Fibroblast of villous mesenchyme (primary cell): ENCODE measurements at places on chromosomes 11 and 22.

DNA sequence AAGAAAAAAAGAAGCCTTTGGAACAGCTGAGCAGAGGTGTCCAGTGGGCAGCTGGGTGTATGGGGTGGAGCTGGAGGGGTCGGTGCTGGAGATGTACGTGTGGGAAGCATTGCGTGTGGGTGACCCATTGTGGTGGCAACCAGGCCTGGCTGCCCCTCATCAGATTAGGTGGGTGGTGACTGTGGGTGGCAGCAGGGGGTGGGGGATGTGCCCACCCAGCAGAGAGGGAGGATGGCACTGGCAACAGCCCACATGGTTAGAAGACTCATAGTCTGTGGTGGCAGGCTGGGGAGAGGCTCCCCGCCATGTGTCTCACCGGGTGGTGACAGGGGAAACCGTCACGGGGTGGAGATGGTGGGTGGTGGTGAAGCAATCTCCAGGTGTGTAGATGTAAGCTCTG is 27.6 kb downstream of the TP53I11 start:
- DNase-seq, result no peak

GRCh38 chr11:42319921-42320320 is 860.5 kb upstream of the LRRC4C start:
- no peak for DNase-seq

GRCh38 chr11:6328321-6328720 is 8.0 kb upstream of the CAVIN3 start:
- DNase-seq, result no peak

DNA sequence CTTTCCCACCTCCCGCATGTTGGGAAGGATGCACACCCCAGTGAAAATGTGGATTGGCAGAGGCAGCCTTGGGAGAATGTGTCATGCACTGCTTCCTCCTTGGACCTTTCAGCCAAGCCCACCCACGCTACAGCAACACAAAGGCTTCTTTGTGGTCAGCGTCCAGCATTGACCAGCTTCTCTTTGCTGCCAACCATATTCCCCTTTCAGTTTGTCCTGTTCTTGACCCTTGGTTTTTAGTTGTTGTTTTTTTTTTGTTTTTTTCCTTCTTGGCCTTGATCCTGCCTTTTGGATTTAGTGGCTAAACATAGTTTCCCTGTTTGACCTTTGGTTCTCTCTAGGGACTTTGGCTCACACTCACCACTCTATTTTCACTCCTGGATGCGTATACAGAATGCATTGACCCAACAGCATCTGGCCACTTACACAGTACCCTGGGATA is 573.6 kb downstream of the INSC start:
- DNase-seq, result no peak

DNA sequence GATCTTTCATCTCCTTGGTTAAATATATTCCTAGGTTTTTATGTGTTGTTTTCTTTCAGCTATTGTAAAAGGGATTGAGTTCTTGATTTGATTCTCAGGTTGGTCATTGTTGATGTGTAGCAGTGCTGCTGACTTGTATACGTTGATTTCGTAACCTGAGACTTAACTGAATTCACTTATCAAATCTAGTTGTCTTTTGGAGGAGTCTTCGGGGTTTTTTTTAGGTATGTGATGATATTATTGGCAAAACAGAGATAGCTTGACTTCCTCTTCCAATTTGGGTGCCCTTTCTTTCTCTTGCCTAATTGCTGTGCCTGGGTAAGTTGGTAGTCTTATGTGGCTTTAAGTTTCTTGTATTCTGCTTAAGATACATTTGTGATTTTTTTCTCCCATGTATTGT is 52.8 kb downstream of the CBL start:
- no peak for DNase-seq

GRCh38 chr11:128713595-128713994 is 19.7 kb downstream of the FLI1 start:
- no peak for DNase-seq

- DNase-seq, result no peak
Observed at GRCh38 chr11:108333403-108333899, 110.6 kb downstream of the ATM start.

- peak; percentile 84 for DNase-seq
Observed at GRCh38 chr22:37804881-37805809, 2.6 kb upstream of the GCAT start.

- no peak for DNase-seq
Observed at GRCh38 chr11:130765406-130765805, 150.9 kb downstream of the SNX19 start.

GRCh38 chr22:42236848-42237247 is 33.6 kb downstream of the TCF20 start:
- no peak for DNase-seq

DNA sequence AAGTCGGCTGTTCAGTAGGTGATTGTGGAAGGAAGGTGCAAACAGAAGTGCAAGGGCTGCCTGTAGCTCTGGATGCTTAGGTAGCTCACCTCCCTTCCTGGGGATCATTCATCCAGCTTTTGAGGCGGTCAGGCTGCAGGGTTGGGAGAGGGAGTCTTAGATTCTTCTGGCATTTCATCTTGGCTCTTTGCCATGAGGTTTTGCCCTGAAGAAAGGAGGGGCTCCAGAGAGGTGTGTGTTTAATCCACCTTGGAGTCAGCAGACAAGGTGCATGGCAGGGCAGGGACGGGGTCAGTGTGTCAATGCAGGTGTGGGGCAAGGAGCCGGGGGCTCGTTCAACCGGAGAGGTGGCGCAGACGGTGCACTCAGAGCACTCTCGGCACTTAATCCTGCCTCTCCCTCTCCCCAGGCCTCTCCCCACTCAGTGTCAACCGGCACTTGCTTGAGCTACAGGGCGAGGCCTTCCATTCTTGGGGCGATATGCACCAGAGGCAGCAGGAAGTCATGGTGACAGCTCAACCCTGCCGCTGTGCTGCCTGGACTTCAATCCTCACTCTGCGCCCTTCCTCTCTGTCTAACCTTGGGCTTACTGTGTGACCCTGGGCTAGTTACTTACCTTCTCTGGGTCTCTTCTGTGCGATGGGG is 7.2 kb downstream of the ADAMTS15 start:
- no peak for DNase-seq

DNA sequence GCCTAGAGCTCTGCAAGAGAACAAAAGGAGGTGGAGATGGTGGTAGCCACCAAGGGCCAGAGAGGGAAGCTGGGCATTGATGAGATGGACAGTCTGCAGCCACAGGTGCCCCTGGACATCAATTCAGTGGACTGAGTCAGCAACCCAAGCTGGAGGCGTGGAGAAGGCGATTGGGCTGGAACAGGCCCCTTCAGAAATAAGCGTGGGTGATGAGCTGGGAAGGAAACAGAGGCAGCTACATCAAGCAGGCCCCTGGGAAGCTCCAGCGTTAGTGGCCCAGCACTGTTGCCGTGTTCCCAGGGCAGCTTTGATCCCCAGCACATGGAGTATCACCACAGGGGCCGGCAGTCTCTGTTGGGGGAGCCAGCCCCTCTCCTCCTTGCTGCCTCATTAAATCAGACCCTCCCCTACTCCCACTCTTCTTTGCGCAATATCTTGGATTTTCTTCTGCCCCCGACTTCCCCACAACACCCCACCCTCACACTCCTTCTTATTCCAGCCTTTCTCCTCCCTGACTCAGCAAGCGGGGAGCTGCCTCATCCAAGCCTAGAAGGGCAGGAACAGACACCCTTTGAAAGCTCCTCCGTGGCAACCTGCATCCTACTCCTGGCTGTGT is 31.7 kb upstream of the OAF start:
- DNase-seq, result no peak

- DNase-seq, result no peak
Observed at GRCh38 chr11:35047179-35047578, 91.8 kb upstream of the CD44 start.

DNA sequence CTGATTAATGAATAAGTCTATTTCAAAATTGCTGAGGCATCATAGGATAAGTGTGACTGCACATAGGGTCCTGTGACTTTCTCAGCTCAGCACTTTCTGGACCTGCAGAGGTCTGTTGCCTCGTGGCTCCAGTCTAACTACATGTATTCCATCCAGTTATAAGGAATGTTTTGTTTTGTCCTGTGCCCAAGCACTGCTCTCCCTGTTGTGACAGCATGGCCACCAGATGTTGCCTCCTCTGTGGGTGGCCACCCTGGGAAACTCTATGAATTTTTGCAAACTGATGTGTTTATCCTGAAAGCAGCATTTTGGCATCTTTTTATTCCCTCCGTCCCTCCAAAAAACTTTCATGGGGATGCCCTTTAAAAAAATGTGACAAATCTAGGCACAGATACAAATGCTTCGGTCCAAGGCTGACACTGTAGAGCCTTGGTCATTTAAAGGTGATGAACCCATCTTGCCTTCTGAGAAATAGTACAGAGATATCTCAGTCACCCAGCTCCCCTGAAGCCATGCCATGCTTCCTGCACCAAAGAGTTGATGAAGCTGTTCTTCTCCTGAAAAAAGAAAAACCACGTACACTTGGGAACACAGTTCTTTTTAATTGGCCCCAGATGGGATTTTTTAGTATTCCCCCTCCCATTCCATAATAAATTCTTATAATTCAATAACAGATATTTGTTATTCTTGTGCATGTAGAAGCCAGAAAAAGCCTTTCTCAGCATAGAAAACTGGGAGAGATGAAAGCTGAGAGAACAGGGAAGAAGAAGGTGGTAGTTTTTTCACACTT is 72.6 kb downstream of the CCDC34 start:
- DNase-seq, result no peak

GRCh38 chr11:32053151-32053888 is 37.6 kb upstream of the RCN1 start:
- no peak for DNase-seq

DNA sequence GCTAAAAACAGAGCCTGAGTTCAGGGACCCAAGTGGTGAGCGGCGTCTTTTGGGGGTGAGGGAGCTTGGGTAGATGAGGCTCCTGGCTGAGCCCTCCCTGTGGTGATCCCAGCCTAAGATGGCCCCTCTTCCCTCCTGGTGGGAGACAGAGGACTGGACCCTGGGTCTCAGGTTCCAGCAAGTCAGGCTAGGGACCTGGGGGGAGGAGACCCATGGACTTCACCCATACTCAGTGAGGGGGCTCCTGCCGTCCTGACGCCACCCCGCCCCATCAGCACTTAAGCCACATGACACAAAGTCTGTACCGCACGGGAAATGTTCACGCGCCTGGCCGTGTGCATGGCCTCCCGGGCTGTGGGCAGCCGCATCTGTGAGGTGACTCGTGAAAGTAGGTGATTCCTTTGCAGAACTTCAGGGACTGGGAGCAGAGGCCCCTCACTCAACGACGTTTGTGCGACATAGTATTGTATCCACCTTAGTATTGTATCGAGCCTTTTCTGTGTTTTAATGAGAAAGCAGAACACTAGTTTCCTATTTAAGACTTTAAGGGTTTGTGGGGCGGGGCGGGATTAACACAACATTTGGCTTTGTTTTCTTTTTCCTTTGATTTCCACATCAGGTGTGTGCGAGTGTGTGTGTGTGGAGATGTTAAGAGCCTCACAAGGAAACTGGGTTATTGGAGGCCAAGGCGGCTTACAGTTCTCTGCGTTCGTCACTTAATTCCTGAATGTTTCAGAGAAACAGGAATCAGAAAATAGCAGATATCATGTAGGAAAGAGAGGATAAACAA is 18.4 kb upstream of the TMEM191C start:
- no peak for DNase-seq

- no peak for DNase-seq
Observed at GRCh38 chr11:117545706-117546105, 218.1 kb downstream of the CEP164 start.

- no peak for DNase-seq
Observed at GRCh38 chr11:75185866-75186265, 35.0 kb downstream of the SLCO2B1 start.

GRCh38 chr11:43242401-43242800 is 69.4 kb upstream of the API5 start:
- no peak for DNase-seq

DNA sequence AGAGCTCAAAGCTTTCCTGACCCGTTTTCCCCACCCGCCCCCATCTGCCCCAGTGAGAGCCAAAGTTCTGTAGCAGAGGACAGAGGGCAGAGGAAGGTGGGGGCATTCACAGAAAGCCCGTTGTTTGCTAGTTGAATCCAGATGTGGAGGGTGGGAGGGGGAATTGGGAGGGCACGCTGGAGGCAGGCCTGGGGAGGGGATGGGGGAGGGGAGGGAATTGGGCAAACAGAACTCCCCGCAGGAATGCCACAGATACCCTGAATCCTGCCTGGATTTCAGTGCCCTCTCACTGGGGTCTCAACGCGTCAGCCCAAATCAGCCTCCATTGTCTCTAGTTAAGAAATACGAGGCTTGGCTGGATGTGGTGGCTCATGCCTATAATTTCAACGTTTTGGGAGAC is 12.9 kb upstream of the OAF start:
- no peak for DNase-seq

DNA sequence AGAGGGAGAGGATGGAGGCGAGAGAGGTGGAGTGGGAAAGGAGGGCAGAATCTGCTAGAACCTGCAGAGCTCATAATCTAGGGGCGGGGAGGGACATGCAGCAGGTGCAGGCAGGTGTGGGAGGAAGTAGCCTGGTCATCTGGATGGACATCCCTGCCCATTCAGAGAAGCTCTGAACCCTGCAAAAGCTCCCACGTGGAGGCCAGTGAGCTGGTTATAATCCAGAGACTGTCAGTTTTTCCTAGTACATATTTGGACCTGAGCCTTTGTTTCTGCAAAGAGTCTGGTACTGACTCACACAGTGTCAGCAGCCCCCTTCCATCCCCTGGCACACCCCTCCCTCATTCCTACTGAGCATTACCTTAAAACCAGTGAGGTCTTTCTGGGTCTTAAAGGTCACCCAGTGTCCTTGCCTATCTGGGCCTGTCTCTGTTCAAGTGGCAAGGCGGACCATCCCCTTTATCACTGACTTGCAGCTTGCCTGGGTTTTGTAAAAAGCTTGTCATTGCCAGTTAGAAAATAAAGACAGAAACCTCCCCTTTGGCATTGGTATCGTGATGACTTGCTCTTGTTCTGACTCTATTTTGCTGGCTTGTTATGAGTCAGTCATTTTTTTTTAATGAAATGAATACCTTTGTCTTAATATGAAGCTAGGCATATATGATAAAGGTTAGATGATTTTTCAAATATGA is 26.1 kb downstream of the PTPRJ start:
- DNase-seq, result no peak

DNA sequence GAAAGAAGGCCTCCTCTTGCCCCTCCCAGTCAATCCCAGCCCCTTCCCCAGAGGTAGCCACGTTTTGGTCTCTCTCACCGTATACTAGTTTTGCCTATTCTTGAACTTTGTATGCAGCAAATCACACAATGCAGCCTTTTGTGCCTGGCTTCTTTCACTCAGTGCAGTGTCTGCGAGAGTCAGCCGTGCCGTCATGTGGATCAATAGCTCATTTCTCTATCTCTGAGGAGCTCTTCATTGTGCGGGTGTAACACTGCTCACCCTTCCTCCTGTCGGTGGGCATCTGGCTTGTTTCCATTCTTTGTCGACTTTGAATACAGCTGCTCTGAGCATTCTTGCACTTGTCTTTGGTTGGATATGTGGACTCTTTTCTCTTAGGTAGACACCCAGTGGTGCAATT is 146.5 kb downstream of the CACNA1I start:
- no peak for DNase-seq
